ENCODE measurements at places on chromosomes 11 and 22.

DNA sequence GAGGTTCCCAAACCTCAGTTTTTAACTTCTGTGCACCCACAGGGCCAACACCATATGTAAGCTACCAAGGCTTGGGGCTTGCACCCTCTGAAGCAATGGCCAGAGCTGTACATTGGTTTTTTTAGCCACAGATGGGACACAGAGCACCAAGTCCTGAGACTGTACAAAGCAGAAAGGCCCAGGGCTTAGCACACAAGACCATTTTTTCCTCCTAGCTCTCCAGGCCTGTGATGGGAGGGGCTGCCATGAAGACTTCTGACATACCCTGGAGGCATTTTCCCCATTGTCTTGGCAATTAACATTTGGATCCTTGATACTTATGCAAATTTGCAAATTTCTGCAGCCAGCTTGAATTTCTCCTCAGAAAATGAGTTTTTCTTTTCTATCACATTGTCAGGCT is 23.4 kb downstream of the CNTF start:
- DNase-seq = no peak

DNA sequence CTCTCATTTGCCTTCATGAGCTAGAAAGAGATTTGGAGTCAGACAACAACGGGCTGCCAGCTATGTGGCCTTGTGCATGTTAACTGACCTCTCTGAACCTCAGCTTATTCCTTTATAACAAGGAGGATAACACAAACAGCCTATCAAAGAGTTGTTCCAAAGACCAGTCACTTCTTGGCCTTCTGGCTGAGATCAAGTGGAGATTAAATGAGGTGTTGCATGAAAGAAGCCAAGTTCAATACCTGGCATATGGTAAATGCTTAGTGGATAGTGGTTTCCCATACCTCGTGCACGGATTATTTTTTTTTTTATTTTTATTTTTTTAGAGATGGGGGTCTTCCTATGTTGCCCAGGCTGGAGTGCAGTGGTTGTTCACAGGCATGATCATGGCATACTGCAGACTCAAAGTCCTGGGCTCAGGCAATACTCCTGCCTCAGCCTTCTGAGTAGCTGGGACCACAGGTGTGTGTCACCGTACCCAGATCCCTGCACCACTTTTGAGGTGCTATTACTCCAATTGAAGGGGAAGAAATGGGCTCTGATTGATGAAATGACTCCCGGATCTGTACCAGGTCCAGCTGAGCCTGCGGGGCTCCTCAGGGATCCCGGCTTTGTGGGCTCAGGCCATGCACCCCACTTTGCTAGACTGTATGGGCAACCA is 4.9 kb downstream of the LGALS1 start:
- DNase-seq = no peak

GRCh38 chr11:4041731-4042391 is 52.7 kb upstream of the RRM1 start:
- no peak for DNase-seq

DNA sequence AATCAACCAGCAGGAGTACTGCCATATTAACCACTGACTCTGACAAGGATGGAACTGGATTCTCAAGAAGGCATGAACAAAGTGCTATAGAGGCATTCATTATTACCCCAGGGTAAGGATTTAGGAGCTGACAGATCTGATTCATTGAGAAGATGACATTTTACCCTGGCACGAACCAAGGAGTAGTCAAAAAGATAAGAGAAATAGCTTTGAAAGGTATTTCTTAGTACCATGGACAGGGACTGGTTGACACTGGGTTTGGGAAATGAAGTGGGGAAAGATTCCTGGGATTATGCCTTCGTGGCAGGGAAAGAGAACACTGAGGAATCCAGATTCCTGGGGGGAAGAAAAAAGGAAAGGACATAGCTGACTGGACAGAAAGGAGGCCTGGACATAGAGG is 5.1 kb upstream of the SAAL1 start:
- DNase-seq = no peak

- no peak for DNase-seq
These were observed 5.1 kb downstream of the ZNF70 start for GRCh38 chr22:23745791-23746190.

- DNase-seq = no peak
These were observed 5.9 kb downstream of the RHOG start for GRCh38 chr11:3834664-3835461.
